Muscle of leg (tissue), 16 donors: ENCODE measurements at places on chromosomes 12 and 14. TPM values are rescaled to one million over a fixed set of nuclear protein-coding genes. Genes with fewer than 3 reads are reported as not detected.

- peak; percentile 48 for DNase-seq
These were observed 28.1 kb downstream of the TTC6 start for GRCh38 chr14:37623426-37623951.

The ACOT4 gene
- total RNA-seq, result 0.31 TPM

DNA sequence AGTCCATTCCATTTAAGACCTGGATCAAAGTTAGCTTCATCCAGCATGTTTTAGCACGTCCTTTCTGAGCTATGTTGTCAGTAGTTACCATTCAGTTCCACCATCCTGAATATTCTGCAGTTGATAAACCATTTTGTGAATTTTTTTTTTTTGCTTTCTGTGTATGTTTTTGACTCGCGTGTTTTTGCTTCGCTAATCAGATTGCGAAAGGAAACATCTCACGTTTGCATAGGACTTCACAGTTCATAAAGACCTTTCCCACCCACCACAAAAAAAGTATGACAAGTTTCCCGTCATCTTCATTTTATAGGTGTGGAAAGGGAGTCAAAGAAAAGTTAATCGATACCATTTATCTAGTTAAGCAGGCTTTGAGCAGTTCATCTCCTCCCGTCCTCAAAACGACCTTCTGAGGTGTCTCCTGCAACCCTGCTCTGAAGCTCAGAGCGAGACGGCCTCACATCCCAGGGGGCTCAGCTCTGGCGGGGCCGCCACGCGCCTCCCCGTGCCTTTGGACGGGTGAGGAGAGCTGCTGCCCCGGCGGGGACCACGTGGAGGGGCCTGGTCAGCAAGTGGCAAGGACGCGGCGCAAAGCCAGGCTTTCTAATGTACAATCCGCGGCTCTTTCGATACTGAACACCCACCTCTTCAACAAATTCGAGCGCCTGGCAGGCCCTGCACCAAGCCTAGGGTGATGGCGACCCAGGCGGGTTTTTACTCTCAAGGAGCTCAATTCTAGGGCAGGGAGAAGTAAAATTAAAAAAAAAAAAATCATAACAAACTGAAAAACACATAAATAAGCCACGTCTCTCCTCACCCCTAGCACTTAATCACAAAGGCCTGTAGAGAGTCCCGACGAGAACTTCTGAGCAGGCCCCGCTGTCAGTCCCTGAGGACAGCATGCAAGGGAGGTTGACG, 988 bp upstream of the TMEM263 start:
- peak; percentile 69 for DNase-seq

The TBX3 gene
- 16.6 TPM for total RNA-seq

DNA sequence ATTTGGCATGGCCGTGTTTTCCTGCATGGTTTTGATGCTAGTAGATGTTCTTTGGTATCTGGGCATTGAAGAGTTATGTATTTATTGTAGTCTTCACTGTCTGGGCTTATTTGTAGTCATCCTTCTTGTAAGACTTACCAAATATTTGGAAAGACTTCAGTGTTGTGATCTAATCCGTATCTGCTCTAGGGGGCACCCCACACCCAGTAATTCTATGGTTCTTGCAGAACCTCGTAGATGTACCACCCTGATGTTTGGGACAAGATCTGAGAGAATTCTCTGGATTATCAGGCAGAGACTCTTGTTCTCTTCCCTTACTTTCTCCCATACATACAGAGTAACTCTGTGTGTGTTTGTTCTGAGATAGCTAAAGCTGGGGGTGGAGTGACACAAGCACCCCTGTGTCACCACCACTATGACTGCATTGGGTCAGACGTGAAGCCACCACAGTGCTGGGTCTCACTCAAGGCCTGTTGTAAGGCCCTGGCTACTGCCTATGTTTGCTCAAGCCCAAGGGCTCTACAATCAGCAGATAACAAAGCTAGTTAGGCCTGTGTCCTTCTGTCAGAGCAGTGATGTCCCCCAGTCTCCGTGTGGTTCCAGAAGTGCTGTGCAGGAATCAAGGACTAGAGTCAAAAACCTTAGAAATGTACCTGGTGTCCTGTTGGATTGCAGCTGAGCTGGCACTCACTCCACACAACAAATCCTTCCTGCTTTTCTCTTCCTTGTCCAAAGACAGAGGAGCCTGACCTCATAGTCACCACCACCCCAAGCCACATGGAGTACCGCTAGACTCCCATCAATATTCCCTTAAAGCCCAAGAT, 9.6 kb downstream of the RDH16 start:
- DNase-seq, result no peak

DNA sequence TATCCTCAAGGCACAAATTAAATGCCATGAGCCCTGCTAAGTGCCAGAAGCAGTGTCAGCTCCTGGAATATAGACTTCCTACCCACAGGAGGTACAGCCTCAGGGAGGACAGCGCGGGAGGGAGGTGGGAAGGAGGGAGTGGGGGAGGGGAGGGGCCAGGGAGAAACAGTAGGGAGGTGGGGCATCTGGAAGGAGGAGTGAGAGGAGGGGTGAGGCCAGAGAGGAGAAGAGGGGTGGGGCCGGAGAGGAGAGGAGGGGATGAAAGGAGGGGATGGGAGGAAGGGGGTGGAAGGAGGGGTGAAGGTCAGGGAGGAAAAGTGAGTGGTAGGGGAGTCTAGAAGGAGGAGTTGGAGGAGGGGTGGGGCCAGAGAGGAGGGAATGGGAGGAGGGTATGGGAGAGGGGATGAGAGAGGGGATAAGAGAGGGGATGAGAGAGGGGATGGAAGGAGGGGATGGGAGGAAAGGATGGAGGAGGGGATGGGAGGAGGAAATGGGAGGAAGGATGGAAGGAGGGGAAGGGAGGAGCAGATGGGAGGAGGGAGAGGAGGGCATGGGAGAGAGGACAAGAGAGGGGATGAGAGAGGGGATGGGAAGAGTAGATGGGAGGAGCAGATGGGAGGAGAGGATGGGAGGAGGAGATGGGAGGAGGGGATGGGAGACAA, 9.2 kb upstream of the CCDC197 start:
- no peak for DNase-seq

The PAH gene
- total RNA-seq, result 0.22 TPM

DNA sequence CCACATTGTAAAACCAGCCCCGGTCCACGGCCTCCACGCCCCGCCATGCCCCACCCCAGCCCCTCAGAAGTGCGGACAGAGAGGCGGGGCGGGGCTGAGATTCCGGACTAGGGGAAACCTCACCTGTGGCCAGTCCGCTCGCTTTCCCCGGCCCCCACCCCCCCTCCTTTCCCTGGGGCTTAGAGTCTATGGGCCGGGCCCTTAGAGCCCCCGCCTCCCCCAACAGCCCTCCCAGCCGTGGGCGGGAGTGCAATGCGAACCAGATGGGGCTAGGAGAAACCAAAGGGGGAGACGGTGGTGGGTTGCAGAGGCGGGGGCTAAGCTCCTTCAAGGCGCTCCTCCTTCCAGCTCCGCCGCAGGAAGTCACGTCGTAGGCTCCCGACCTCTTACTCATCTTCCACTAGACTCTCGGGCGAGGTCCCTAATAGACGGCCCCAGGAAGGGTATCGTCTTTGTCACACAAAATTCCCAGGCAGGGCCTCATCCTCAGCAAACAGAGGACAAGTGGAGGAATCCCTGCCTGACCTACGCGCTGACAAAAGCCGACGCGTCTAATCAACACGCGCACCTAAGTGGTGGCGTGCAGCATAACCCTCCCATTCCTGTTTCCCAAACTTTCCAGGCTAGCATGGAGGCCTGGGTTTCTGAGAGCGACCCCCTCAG, 1.1 kb upstream of the NAB2 start:
- DNase-seq, result peak; percentile 98

- peak; percentile 92 for DNase-seq
These were observed 20.4 kb upstream of the NID2 start for GRCh38 chr14:52089218-52089617.

The ZNF268 gene
- total RNA-seq, result 17.4 TPM

The PLA2G1B gene
- total RNA-seq, result 0.75 TPM

- no peak for DNase-seq
These were observed 19.1 kb upstream of the MAPKAPK5 start for GRCh38 chr12:111822886-111823285.

The ANKRD33 gene
- 0.04 TPM for total RNA-seq

The AQP5 gene
- 0.71 TPM for total RNA-seq

GRCh38 chr12:13161172-13161571, 35.4 kb upstream of the EMP1 start:
- no peak for DNase-seq

GRCh38 chr14:106850913-106851825, 1324.8 kb downstream of the TMEM121 start:
- DNase-seq, result no peak

DNA sequence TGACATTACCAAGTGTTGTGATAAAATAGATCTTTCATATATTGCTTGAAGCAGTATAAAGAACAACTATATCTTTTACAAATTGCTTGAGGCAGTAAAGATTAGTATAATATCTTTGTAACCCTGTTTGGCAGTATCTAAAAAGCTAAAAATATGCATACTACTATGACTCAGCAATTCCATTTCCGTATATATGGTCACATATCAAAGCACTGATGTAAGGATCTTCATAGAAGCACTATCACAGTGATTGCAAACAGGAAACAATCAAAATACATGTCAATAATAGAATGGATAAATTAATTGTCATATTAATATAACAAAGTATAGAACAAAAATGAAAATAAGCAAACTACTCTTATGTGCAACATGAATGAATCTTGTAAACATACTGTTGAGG, 158.4 kb upstream of the IGF1 start:
- no peak for DNase-seq

GRCh38 chr14:33026850-33027430, 88.3 kb downstream of the NPAS3 start:
- DNase-seq, result peak; percentile 97
